Right ventricle myocardium inferior (tissue), 1 donor: ENCODE measurements at places on chromosomes 7 and 10. TPM values are rescaled to one million over a fixed set of nuclear protein-coding genes. Genes with fewer than 3 reads are reported as not detected.

- DNase-seq: no peak
Observed at GRCh38 chr10:101415884-101416283, 61.9 kb downstream of the BTRC start.

DNA sequence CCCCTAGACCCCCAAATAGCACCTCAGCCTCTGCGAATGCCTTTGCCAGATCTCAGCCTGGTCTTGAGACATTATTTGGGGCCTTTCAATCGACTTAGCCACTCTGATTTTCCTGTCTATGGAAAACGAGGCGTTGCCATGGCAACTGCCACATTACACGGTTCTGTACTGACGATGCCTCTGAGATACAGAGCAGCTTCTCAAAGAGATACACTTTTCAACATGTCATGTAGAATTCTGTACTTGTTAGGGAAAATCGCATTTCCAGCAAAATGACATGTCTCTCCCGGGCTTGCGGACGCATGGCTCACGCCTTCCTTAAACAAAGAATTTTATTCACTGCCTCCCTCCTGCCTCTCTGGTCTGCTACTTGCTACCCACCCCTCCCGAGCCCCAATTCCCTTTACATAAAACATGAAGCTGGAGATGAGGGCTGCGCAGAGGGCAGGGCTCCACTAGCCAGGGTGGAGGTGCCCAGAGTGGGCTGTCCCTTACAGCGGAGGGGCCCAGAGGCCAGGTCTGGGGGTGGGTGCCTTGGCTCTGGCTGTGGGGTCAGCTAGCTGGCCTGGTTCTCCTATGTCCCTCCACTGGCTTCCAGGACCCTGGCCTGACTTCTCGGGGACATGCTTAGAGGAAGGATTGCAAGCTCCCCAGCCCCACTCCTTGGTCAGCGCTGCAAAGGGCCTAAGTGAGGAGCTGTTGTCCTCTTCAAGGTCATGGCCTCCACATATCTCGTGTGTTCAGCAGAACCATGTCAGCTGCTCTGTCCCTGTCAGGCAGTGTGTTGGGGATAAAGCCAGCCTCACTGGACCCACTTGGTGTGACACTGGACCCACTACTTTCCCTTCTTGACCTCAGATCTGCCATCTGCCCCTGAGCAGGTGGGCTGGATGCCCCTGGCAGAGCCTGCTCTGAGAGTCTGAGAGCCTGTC, 342.5 kb downstream of the RPS24 start:
- no peak for DNase-seq

GRCh38 chr10:59360605-59361405, 1.5 kb downstream of the FAM13C start:
- DNase-seq: no peak

GRCh38 chr10:3811291-3811870, 26.4 kb upstream of the KLF6 start:
- DNase-seq: no peak

DNA sequence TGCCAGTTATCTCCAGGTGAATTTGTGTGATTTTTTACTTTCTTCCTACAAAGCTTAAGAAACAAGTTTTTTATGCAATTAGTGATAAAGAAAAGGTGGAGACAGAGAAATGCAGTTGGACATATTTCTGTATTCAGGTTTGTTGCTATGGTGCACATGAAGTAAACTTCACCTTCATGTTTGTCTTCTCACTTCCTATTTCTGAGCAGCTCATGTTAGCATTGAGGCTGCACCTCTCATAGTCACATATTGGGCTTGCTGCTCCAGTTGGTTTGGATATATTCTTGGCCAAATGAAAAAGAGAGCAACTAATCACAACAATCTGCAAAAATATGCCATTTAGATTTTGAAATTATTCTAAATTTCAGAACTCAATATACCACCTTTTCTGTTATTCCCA, 475.6 kb upstream of the ZWINT start:
- no peak for DNase-seq

- DNase-seq: no peak
Observed at GRCh38 chr7:135169964-135170273, 588 bp downstream of the CYREN start.

DNA sequence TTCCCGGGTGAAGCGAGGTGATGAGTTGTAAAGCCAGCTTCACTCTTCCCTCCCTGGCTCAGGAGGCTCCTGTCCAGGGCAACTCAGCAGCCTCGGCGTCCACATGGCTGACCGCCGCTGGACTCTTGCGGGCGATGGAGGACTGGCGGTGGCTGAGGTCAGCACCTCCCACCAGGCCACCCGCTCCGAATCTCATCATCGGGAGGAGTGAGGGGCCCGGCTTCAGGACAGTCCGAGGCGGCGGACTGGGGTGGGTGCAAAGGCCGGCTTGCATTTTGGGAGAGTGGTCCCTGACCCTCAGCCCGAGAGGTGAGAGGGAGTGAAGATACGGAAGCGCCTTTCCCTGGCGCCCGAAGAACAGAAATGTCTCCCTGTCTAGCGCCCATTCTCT, 759 bp downstream of the DNAJB12 start:
- DNase-seq: no peak

DNA sequence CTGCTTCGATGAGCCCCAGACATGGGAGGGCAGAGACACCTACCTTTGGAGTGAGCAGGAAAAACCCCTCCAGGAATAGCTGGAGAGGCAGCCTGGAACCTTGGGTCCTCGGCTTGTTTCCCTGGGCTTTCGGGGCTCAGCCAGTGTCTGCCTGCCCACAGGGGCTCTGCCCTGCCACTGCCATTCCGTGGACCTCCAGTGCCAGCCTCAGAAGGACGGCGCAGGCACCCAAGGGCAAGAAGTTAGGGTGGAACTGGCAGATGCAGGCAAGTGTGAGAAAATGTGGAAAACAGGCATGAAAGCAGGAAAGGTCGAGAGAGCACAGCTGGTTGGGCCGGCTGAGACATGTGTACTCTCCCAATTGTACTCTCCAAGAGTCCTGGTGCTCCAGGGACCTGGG, 281.5 kb downstream of the GRID1 start:
- peak; percentile 15 for DNase-seq

DNA sequence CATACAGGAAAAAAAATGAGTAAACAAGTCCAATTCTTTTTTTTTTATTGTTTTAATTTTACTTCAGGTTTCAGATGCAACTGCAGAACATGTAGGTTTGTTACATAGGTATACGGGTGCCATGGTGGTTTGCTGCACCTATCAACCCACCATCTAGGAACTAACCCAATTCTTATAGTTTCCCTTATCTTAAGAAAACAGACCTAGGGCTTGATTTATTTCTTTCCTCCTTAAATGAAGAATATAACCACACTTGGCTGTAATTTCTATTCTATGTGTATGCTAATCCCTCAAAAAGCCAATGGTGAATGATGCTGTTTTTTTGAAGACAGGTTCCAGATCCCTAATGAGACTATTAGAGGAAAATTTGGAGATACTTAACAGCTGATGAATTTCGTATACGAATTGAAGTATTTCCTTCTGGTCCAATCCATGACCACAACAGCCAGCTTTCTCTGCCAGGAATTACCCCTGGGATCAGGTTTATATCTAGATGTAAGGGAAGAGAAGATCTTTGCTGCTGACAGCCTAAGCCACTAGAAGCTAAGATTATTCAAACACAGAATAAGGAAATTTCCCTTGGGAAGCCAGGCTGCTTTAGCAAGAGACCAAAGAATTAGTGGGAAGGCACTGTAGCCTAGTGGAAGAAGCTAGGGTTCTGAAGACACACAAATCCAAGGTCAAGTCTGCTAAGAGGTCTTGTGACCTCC, 115.8 kb downstream of the INHBA start:
- DNase-seq: no peak

- no peak for DNase-seq
Observed at GRCh38 chr10:91251430-91252056, 31.1 kb downstream of the PCGF5 start.

DNA sequence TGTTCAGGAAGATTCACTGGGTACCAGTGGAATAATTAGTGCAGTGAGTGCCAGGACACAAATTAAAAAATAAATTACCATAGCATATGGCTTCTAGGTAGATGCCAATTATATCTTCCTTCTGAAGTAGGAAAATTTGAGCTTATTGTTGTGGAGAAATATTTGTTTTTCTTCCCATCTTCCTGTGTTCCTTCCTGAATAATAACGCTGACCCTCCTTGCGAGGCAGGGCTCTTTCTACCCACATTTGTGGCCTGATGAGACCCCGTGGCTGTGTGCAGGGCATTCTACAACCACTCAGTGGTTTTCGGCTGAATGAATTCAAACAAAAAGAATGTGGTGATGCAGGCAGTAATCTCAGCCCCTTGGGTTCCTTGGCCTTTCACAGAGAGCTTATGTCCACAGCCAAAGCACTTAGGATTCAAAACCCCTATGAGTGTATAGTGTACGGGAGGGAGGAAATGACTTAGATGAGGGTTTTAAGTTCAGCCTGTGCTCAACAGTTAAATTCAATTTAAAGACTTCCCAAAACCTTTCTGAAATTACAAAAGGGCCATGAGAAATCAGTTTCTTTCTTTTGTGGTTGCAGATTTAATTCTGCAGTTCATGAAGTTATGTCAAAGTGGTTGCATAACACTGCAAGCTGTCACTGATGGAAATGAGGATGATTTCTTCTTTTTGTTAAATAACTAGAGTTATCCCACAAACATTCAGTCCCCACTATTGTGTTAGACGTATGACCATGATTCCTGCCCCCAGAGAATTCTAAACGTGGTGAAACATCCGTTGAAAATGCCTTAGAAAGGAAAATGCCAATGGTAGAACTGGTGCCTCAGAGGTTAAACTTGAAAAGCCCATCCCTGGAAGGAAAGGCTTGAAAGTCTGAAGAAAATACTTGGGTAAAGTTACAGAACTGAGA, 255.3 kb downstream of the FZD1 start:
- no peak for DNase-seq

DNA sequence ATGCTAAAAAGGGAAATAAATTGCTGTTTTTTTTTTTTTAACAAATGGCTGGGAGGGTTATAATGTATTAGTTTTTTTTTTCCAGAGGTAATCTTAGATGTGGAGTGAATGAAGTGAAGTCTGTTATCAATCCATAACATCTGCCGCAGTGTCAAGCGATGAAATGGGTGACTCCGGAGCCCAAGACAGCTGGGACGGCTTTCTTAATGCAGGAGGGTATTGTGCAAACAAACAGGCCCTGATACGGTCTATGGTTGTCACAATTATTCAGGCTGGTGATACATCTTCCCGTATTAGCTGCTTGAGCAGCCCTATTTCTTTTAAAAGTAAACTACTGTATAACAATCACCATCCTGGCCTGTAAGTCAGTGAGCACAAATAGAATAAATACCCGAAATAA, 1231.2 kb downstream of the GATA3 start:
- no peak for DNase-seq

- no peak for DNase-seq
Observed at GRCh38 chr7:112510001-112510742, 29.4 kb downstream of the LSMEM1 start.

GRCh38 chr10:113348694-113349093, 204.2 kb upstream of the HABP2 start:
- no peak for DNase-seq

DNA sequence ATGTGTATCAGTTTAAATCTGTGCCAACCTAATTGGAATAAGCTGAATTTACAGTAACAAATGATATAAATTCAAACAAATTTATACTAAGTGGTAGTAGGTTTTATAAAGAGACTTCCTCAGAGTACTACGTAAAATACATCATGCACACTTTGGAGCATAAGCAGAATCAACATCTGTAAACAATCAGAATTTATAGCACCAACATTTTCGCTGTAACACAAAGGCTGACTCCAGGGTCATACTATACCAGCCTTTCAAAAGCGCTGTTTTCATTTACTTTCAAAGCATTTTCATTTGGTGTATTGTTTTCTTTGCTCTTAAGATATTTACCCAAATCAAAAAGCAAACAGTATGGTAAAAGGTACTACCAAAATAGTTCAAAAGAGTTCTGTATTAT, 29.3 kb upstream of the TMEM168 start:
- no peak for DNase-seq

GRCh38 chr10:86363184-86363832, 3.3 kb downstream of the GRID1 start:
- DNase-seq: no peak

GRCh38 chr10:130807721-130808120, 503.8 kb downstream of the TCERG1L start:
- no peak for DNase-seq

GRCh38 chr7:130444234-130444633, 3.4 kb upstream of the CEP41 start:
- no peak for DNase-seq

GRCh38 chr10:103281753-103282152, 4.8 kb downstream of the INA start:
- no peak for DNase-seq

Gene CHN2
- 20.2 TPM for total RNA-seq

Gene PRR15
- total RNA-seq: 0.32 TPM

Gene SFXN2
- total RNA-seq: 0.68 TPM

Gene JAKMIP3
- 1.6 TPM for total RNA-seq

Gene HYAL4
- total RNA-seq: not detected
